Adipocyte (in vitro differentiated cells): ENCODE measurements at places on chromosomes 6 and 20.

DNA sequence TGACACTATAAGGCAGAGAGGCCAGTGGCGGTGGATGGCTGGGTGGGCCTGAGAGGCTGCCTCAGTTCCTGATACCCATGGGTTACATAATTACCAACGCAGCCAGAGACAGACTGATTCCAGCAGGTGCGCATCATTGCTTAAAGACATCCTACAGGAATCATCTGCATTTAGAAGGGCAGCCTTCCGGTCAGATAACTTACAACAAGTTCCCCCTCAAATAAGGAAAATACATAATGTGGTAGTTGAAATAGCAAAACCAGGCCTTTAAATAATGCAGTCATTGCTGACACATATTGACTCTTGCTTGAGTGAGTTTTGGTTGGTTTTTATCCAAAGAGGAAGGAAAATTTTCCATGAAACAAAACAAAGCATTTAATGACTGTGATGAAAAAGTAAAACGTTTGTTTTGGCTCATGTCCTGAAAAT, 81.9 kb downstream of the SIM1 start:
- no peak for DNase-seq

GRCh38 chr20:4722993-4723392, 1.3 kb downstream of the PRND start:
- no peak for DNase-seq

- DNase-seq: peak; percentile 25
These were observed 4.1 kb downstream of the GUCA1B start for GRCh38 chr6:42190554-42191183.

GRCh38 chr6:32885698-32886286, 31.8 kb downstream of the PSMB9 start:
- DNase-seq: peak; percentile 94

- DNase-seq: no peak
These were observed 896 bp upstream of the RNASET2 start for GRCh38 chr6:166957087-166957804.

DNA sequence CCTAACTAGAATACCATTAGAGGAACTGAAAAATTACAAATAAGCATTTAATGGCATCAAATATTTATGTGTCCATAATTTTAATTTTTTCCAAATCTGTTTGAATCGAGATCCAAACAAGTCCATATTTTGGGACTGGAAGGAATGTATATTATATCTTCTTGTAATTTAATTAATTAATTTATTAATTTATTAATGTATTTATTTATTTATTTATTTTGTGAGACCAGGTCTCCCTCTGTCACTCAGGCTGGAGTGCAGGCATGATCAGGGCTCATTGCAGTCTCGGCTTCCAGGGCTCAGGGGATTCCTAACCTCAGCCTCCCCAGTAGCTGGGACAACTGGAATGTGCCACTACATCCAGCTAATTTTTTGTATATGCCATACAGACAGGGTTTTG, 453.6 kb downstream of the PRKN start:
- DNase-seq: no peak

DNA sequence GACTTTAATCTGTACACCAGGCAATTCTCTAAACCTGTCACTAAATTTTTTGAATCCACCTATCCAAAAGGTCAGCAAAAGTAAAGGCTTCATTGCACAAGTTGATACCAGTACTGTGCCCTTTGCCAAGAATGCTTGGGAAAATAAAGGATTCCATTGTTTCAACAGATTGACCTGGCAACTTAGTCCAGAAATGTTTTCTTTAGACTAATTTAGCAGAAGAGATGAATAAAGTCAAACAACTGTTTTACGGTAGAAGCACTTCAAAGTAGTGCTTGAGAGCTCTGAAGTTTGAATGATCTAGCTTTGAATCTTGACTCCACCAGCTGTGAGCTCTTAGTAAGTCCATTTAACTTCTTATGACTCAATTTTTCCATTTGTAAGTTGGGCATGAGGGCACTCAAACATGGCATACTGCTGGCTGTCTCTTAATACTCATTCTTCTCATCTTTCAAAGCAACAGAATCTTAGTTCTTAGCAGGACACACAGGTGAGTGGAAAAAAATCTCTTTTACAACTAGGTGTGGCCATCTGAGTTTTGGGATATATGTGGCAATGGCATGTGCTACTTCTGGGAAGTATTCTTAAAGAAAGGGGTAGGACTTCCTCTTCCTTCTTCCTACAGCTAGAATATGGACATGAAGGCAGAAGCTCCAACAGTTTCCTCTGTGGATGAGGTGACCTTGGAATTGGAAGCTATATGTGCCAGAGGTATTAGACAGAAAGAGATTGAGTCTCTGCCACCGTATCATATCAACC, 55.9 kb upstream of the LOC128125822 start:
- no peak for DNase-seq

GRCh38 chr6:79949233-79949632, 1.9 kb upstream of the ELOVL4 start:
- peak; percentile 68 for DNase-seq

- no peak for DNase-seq
These were observed 170.6 kb upstream of the EYA4 start for GRCh38 chr6:133070410-133071043.

DNA sequence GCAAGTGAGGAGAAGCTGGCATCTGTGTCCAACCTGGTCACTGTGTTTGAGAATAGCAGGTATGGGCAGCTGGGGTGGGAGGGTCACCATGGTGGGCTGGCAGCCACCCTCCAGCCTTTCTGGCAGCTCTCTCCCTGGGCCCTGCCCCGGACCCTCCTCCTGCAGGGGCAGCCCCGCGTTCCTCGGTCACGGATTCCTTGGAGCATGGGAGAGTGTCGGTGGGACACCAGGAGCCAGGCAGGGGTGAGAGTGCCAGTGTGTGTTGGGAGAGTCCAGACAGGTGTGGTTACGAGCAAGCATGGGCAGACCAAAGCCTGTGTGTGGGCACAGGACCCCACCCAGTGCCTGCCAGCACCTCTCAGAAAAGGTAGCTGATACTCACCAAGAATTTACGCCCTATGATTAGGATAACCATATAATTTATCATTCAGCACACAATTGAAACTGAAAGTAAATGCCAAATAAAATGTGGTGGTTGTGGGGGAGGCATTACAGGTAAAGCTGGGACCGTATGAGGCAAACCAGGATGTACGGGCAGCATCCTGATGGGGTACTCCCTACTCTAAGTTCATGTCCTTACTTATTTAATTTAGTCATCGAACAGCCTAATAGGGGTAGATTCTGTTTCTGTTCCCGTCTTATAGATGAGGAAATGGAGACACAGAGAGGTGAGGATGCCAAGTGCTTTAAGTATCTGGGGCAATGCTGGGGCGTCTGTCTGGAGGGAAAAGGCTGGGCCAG, 542 bp downstream of the FGD2 start:
- DNase-seq: no peak

GRCh38 chr6:6105472-6106036, 98.8 kb upstream of the NRN1 start:
- no peak for DNase-seq

GRCh38 chr6:108362455-108362854, 67.6 kb downstream of the AFG1L start:
- no peak for DNase-seq

- peak; percentile 76 for DNase-seq
These were observed 54.4 kb upstream of the CEP85L start for GRCh38 chr6:118705544-118706491.
